ENCODE measurements at places on chromosomes 1 and 21. TPM values are rescaled to one million over a fixed set of nuclear protein-coding genes. Genes with fewer than 3 reads are reported as not detected.
A peak's percentile ranks its signal among the peaks of the same experiment; 100 is the strongest.

The PBXIP1 gene
- 14.7 TPM for total RNA-seq

The S100A1 gene
- 5.1 TPM for total RNA-seq

The CENPL gene
- 39.3 TPM for total RNA-seq

The TPTE gene
- 3.1 TPM for total RNA-seq

The AQP10 gene
- total RNA-seq: not detected

The TACSTD2 gene
- not detected for total RNA-seq

The VANGL1 gene
- 21.9 TPM for total RNA-seq

DNA sequence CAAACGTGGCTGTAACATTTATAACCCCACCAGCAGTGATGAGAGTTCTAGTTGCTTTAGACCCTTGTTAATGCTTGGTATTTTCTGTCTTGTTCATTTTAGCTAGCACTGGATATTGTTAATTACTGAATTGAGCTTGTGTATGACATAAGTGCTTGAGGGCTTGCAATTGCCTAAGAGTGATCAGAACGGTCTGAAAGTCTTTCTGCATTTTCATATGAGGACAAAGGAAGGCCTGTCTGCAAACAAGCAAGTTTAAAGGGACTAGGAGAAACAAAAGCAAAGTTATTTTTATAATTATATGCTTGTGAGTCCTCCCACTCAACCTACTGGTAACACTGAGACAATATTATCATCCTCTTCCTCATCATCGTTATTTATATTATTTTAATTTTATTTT is 305.5 kb upstream of the DUSP10 start:
- DNase-seq: peak; percentile 52

DNA sequence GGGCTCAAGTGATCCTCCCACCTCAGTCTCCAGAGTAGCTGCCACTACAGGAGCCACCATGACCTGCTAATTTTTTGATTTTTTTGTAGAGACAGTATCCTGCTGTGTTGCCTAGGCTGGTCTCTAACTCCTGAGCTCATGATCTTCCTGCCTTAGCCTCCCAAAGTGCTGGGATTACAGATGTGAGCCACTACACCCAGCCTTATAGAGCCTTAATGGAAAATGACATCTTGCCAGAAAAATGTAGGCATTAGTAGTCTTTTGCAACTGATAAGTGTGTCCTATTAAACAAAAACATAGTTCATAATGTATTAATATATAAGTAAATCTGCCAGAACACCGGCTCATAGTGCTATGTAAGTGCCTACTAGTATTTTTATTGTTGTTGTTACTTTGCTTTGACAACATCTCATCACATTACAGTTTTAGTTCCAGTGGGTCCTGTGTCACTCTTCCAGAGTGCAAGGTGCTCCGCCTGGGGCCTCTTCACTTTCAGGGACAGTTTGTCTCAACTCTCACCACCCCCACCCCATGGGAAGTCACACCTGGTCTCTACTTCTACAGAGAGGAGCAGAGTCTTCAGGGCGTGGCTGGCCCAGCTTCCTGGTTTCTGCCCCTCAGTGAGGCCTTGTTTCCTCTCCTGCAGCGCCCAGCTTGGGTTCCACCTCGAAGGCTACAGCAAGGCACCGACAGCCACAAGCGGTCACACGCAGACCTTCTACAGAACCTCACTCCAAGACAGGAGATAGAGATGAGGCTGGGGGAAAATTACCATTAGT is 30.1 kb downstream of the RHOU start:
- DNase-seq: no peak

GRCh38 chr1:207248544-207249198 is 72.8 kb upstream of the CD55 start:
- no peak for DNase-seq

DNA sequence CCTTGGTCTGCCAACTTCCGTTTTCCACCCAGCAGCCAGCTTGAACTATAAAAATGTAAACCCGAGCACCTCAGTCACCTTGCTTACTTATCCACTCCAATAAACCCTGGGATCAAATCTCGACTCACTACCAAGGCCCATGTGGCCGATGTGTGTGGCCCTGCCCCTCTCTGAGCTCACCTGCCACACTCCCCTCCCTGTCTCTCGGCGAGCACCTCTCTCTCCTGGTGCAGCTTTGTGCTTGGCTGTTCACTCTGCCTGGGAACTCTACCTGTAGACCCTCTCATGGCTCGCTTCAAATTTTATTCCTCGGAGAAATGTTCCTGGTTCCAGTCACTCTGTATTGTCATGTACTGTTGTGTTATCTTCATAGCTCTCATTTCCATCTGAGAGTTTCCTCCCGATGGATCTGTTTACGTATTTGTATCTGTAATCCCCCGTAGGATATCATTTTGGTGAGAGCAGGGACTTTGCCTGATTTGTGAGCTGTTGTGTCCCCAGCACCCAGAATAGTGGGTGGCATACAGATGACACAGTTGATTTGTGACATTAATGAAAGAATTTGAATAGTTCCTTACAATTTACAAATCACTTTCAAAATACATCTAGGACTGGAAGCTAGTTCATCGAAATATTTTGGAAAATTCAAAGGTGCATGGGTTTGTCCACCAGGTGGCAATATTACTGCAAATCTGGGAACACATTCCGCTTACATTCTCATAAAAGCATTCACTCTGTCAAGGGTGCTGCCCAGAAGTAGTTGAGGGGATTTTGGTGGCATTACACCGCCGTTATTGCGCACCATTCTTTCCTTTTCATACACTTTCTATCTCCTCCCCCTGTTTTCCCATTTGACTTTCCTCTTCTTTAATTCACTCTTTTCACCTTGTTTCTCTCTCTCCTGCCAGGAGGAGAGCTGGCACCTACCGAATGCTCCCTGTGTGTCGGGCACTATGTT is 95.3 kb downstream of the ABCA4 start:
- peak; percentile 67 for DNase-seq

- DNase-seq: no peak
Measured at GRCh38 chr21:44947111-44947929, 7.5 kb downstream of the SLX9 start.

GRCh38 chr1:11342621-11343032 is 69.6 kb downstream of the UBIAD1 start:
- no peak for DNase-seq

- DNase-seq: no peak
Measured at GRCh38 chr1:31470794-31471315, 57.8 kb downstream of the SERINC2 start.

- DNase-seq: no peak
Measured at GRCh38 chr1:56816264-56816663, 2.9 kb downstream of the FYB2 start.

DNA sequence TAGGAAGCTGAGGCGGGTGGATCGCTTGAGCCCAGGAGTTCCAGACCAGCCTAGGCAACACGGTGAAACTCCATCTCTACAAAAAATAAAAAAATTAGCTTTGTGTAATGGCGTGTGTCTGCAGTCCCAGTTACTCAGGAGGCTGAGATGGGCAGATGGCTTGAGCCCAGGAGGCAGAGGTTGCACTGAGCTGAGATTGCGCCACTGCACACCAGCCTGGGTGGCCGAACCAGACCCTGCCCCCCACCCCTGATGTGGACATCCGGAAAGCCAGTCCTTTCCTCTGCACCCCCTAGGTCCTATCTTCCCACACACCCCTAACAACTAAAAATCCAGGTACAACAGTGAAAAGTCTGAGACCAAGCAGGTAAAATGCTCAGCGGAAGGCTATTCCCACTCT is 71.9 kb downstream of the PLD5 start:
- no peak for DNase-seq

GRCh38 chr21:18913914-18914313 is 510.3 kb upstream of the TMPRSS15 start:
- DNase-seq: no peak

GRCh38 chr1:203596673-203597210 is 29.9 kb upstream of the ATP2B4 start:
- DNase-seq: no peak

DNA sequence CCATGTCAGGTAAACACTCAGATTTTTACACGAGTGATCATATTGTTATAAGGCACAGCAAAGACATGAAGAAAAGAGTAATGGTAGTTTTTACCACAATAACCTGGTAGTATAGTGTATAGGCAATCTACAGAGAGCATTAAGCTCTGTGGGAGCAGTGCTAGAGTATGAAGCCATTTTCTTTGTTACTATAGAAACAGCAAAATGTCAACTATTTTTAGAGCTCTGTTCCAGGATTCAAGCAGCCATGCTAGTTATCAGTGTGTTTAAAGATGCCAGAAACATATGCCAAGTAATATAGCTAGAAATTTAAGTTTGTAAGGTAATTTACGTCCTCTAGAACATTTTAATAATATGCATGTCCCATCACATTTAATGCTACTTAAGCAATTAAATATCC is 77.6 kb upstream of the RGS18 start:
- no peak for DNase-seq

GRCh38 chr1:217393896-217394295 is 237.0 kb downstream of the GPATCH2 start:
- no peak for DNase-seq

GRCh38 chr1:93328809-93329760 is 16.6 kb upstream of the DR1 start:
- DNase-seq: peak; percentile 62

GRCh38 chr1:101323535-101323934 is 86.7 kb downstream of the S1PR1 start:
- DNase-seq: no peak

GRCh38 chr1:215273838-215274516 is 191.4 kb downstream of the KCNK2 start:
- peak; percentile 85 for DNase-seq

DNA sequence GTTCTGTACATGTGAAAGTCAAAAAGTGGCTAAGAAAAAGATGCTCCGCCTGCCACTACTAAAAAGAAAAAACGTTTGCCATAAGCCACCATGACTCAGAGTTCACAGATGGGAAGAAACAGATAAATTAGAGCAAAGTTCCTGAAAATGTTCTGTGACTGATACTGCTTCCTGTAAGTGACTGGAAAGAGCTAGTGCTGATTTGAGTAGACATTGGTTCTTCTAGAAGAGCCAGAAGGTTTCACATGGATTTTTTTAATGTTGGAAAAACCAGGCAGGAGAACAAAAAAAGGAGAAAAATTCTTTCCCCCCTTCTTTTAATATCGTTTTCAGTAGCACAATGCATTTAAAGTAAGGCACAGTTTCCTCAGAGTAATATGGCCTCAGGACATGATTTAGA is 221.4 kb downstream of the HLX start:
- peak; percentile 93 for DNase-seq

DNA sequence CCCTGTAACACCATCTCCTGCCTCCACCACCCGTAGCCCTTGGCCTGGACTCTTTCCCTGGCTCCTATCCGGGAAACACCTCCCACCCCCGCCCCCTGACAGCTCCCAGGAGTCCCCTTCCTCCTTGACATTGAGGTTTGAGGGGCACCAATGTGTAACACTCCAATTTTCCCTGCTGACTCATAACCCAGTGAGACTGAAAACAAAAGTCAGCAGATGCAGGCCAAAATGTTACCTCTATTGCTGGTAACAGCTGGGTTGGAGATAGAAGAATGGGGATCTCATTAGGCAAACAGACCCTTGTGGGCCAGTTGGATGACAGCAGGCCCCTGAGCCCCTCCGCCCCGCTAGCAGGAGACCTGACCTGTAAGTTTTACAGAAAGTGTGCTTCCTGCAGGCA is 237.2 kb downstream of the KAZN start:
- DNase-seq: no peak

DNA sequence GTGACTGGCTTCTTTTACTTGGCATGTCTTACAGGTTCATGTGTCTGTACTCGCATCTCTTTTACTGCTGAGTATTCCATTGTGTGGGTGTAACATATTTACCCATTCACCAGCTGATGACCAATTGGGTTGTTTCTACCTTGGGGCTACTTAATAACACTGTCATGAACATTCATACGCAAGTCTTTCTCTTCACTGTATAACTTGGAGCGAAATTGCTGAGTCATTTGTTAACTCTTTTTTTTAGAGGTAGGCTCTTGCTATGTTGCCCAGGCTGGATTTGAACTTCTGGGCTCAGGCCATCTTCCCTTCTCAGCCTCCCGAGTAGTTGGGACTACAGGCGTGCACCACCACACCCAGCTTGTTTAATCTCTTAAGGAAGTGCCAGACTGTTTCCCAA is 6.5 kb downstream of the PYCR2 start:
- peak; percentile 12 for DNase-seq

DNA sequence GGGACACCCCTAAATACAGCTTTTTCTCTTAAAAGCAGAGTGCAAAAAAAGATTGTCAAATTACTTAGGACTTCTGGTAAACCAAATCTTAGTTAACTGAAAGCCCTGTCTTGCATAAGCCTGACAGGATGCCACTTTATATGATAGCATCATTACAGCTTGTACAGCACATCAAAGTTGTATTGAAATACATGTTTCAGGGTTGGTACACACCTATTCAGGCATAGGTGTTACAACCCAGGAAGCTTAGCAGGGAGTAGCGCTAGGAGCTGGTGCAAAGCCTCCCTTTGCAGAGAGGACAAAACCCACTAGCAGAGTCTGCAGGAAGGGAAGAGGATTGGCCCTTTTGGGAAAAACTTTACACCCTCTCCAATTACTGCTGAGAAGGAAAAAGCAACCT is 258.9 kb upstream of the SGIP1 start:
- no peak for DNase-seq

DNA sequence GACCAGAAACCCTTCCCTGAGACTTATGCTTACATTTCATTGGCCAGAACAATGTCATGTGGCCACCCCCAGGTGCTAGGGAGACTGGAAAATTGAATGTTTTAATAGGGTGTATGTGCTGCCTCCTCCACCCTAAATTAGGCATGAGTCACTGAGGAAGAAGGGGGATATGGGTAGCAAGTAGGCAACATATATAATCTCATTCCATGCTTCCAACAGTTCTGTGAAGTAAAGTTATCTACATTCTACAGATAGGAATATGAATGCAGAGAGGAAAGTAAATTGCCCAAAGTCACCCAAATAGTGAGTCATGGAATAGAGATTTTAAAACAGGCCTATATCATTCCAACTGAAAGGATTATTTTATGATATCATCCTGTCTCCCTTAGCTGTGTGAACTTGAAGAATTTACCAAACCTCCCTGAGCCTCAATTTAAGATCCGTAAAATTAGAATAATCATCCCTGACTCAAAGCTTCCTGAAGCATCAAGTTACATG is 168.6 kb upstream of the FGGY start:
- peak; percentile 64 for DNase-seq

DNA sequence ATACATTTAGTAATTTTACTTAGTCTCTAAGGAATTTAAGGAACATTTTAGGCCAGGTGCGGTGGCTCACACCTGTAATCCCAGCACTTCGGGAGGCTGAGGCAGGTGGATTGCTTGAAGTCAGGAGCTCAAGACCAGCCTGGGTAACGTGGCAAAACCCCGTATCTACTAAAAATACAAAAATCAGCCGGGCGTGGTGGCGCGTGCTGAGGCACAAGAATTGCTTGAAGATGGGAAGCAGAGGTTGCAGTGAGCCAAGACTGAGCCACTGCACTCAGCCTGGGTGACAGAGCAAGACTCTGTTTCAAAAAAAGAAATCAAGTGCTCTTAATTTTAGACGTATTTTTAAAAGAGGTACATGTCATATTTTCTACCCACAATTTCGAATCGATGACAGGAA is 3.3 kb downstream of the NDC1 start:
- no peak for DNase-seq

- DNase-seq: peak; percentile 81
Measured at GRCh38 chr1:56688522-56689026, 43.5 kb downstream of the PRKAA2 start.
